ENCODE measurements at places on chromosomes 7 and 10.
A peak's percentile ranks its signal among the peaks of the same experiment; 100 is the strongest.

GRCh38 chr7:27032839-27033238 lies 63.0 kb downstream of the HOXA1 start:
- DNase-seq, result no peak

DNA sequence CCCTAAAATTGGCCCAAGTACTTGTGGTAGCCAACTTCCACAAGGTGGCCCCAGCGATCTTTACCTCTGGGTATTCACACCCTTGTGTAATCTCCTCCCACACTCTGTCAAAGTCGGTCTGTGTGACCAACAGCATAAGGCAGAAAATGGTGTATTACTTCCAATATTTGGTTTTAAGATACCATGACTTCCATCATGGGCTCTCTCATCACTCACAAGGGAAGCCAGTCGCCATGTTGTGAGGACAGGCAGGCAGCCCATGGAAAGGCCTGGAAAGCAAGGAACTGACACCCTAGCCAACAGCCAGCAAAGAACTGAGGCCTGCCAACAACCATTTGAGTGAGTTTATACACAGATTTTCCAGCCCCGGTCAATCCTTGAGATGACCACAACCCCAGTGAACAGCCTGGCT lies 91.0 kb upstream of the KMT2E start:
- peak; percentile 45 for DNase-seq

DNA sequence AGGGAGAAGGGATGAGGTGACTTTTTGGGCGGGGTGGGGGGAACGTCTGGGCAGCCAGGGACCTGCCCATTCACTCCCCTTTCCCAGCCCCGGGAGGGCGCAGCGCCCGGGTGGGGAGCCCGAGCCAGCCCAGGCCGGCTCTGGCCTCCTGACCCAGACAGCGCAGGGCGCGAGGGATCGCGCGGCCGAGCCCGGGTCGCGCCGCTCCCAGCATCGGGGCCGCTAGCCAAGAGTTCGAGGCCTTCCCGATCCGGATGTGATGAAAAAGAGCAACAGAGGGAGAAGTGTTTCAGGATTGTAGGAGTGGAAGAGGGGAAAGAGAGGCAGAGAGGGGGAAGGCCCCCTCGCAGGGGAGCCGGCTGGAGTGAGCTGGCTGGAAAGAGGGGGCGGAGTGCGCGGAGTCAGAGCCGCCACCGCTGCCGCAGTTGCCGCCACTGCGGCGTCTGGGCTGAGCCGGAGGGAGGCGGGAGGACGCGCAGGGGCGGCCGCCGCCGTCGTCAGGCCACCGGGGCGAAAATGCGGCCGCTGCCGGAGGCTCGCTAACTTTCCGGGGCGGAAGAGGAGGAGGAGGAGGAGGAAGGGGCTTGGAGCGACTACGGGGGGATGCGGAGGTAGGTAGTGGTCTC lies at the start of gene MDFIC:
Gene MDFIC (plus strand): TSS at position 69 of the 626 bp plus-strand sequence. CDS start 940 bp downstream, outside the sequence.
- peak; percentile 9 for DNase-seq

DNA sequence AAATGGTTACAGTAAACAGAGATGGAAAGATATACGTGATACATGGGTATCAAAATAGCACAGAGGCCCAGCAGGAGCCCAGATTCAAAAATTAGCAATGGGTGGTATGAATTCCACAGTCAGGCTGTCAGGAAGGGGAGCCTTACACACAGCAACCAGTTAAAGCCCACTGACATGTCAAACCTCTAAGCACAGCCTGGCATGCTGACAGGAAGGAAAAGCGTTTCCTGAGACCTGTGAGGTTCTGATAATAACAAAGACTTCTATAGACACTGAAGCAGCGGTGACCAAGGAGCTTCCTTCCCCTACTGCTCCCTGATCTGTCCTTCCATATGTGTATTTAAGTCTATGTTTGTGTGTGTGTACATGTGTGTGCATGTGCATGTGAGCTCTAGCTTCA lies 89.9 kb downstream of the PHYHIPL start:
- DNase-seq, result no peak

DNA sequence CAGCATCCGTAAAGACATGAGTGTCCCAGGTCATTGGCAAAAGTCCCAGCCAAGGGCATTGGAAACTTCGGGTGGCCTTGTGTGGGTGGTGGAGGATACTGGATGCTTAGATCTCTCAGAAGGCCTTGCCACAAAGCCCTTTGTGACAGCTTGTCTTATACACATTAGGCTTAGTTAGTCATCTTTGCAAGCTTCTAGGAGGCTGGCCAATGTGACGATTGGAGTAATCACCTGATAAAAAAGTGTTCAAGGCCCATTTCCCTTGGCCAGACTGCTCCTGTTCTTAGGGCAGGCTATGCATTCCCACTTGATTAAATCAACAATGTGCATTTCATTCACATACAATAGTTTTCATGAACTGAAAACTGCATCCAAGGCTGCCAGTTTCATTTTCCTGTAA lies 26.9 kb downstream of the NPS start:
- DNase-seq, result no peak

GRCh38 chr7:65915921-65916657 lies 43.2 kb downstream of the VKORC1L1 start:
- no peak for DNase-seq

GRCh38 chr10:79017882-79018520 lies 50.8 kb upstream of the ZMIZ1 start:
- DNase-seq, result no peak

- DNase-seq, result no peak
These were observed 350.8 kb downstream of the AUTS2 start for GRCh38 chr7:69949122-69949521.

- no peak for DNase-seq
These were observed 800.9 kb upstream of the MBL2 start for GRCh38 chr10:53573498-53573897.

GRCh38 chr10:5888351-5888750 lies 1.3 kb downstream of the ANKRD16 start:
- no peak for DNase-seq

All from amygdala (tissue), 56 donors.